ENCODE measurements at places on chromosomes 2 and 18.

- no peak for DNase-seq
These were observed 26.2 kb downstream of the TFPI start for GRCh38 chr2:187528042-187528441.

DNA sequence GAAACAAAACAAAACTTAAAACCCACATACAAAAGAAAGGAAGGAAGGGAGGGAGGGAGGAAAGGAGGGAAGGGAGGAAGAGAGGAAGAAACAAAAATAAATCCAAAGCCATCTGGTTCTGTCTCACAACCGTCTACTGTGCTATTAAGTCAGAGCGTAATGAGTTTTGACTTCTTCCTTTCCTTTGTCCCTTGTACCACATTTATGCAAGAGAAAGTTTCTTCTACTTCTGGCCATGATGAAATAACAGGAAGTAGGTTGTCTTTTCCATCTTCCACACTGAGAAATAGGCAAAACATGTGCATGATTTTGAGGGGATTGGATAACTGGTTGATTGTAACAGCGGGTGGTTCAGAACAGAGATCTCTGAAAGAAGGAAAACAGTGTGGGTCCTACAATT, 121.4 kb downstream of the CTAGE1 start:
- no peak for DNase-seq

DNA sequence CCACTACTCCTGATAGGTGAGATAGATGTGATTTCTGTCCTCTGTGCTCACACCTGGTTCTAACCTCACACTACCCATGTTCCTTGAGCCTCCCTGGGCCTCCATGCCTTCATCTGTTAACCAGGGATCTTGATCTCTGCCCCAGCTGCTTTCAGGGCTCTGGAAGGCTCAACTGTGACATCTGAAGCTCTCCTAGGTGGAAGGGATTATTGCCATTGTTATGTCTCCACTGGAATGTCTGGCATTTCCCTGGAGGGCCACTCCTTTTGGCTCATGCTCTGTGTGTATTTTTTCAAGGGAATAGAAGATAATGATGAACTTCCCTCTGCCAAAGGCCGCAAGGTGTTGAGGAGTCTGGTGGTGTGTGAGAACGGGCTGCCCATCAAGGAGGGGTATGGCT, 41.2 kb downstream of the PCARE start:
- no peak for DNase-seq

DNA sequence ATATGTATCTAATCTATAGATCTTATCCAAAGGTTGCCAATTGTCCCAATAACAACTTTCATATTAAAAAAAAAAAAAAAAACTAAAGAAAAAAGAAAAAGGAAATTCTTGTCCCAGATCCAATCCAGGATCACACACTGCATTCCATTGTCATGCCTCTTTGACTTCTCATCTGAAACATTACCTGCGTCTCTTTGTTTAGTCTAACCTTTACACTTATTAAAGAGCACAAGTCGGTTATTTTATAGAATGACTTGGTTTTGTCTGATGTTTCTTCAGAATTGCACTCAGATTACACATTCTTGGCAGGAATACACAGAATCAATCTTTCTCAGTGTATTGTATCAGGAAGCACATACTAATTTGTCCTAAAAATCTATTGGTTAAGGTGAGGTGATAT, 392.5 kb upstream of the KLHL29 start:
- no peak for DNase-seq
